Posterior vena cava (tissue), 2 donors: ENCODE measurements at places on chromosomes 4 and X. TPM values are rescaled to one million over a fixed set of nuclear protein-coding genes. Genes with fewer than 3 reads are reported as not detected.
A peak's percentile ranks its signal among the peaks of the same experiment; 100 is the strongest.

CTAG2 gene
- total RNA-seq, result 1.2 TPM

RS1 gene
- not detected for total RNA-seq

BEND4 gene
- total RNA-seq, result 0.05 TPM

PNMA5 gene
- not detected for total RNA-seq

IQCM gene
- total RNA-seq, result not detected

ZNF185 gene
- total RNA-seq, result 7.9 TPM

SLC26A1 gene
- not detected for total RNA-seq

FIP1L1 gene
- 38.9 TPM for total RNA-seq

PNMA6E gene
- total RNA-seq, result not detected

FUNDC1 gene
- 7.4 TPM for total RNA-seq

GRCh38 chr4:97643179-97643578 lies 500.1 kb downstream of the STPG2 start:
- no peak for DNase-seq

DNA sequence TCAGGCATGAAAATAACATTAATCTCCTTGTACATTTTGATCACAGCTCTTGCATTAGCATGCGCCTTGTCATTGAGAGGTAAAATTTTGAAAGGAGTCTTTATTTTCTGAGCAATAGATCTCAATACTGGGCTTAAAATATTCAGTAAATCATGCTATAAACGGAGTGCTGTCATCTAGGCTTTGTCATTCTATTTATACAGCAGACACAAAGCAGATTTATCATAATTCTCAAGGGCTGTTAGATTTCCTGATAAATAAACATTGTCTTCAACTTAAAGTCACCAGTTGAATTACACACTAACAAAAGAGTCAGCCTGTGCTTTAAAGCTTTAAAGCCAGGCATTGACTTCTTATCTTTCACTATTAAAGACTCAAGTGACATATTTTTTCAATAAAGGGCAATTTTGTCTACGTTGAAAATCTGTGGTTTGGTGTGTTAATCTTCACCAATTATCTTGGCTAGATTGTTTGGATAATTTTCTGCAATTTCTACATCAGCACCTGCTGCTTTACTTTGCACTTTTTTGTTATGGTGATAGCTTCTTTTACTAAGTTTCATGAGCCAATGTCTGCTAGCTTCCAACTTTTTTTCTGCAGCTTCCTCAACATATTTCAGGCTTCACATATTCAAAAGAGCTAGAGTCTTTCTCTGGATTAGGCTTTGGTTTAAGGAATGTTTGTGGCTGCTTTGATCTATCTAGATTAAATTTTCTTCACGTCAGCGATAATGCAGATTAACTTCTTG lies 27.9 kb upstream of the UGT2B4 start:
- DNase-seq, result no peak

DNA sequence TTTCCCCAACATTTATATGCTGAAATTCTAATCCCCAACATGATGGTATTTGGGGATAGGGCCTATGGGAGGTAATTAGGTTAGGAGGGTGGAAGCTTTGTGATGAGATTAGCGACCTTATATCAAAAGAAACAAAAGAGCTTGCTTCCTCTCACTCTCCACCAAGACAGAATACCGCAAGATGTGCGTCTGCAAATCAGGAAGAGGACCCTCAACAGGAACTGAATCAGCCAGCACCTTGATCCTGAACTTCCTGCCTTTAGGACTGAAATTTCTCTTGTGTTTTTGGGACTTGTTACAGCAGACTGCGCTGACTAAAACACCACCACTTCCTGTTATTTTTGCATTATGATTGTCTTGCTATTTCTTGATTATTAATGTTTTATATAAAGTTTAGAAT lies 1889.4 kb downstream of the C4orf33 start:
- DNase-seq, result no peak

DNA sequence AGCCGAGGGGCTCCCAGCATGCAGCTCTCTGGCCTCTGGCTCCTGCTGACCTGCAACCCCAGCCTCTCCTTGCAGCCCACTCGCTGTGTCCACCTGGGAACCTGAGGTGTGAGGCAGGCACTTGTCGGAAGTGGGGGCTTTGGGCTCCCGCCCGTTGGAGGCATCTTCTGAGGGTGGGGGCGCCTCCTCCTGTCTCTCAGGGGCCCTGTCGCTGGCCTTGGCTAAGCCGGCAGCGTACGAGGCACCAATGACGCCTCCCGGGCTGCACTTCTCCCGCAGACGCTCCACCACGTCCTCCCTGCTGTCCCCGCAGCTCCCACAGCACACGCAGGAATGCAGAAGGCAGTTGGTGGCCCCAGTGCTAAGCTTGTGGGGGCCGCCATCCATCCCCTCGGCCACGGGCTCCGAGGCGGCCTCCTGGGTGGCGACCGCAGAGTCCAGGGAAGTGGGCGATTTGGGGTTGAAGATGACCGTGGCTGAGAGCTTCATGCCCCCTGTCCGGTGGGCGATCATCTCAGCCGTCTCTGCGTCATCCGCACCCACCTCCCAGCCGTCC lies 42.5 kb upstream of the MXD4 start:
- DNase-seq, result no peak

DNA sequence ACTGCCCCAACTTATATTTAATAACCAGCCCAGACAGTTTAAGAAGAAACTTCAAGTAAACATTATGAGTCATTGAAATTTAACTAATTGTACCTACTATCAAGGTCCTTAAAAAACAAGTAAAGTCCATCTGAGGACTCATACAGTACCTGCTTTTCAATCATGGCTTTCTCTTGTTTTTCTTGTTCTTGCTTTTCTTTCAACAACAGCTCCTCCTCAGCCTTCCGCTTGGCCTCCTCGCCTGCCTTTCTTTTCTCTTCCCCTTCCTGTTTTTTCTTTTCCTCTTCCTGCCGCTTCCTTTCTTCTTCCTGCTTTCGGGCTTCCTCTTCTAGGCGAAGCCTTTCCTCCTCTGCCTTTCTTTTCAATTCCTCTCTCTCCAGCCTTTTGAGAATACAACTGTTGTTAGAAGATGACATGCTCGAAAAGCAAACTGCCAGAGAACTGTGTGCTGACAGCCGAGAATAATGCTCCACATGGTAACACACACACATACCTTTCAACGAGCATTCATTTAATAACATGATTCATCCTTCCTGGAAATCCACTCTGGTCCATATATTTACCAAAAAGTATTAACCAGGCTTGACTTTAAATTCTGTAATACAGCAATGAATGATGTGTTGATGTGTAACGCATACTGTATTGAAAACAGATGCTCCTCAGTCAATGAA lies 25.2 kb upstream of the BCLAF3 start:
- DNase-seq, result no peak

- no peak for DNase-seq
Measured at GRCh38 chr4:100302061-100303026, 112.1 kb upstream of the DDIT4L start.

- no peak for DNase-seq
Measured at GRCh38 chrX:115912372-115912897, 258.1 kb upstream of the AGTR2 start.

- no peak for DNase-seq
Measured at GRCh38 chrX:20414762-20415445, 148.2 kb upstream of the RPS6KA3 start.

DNA sequence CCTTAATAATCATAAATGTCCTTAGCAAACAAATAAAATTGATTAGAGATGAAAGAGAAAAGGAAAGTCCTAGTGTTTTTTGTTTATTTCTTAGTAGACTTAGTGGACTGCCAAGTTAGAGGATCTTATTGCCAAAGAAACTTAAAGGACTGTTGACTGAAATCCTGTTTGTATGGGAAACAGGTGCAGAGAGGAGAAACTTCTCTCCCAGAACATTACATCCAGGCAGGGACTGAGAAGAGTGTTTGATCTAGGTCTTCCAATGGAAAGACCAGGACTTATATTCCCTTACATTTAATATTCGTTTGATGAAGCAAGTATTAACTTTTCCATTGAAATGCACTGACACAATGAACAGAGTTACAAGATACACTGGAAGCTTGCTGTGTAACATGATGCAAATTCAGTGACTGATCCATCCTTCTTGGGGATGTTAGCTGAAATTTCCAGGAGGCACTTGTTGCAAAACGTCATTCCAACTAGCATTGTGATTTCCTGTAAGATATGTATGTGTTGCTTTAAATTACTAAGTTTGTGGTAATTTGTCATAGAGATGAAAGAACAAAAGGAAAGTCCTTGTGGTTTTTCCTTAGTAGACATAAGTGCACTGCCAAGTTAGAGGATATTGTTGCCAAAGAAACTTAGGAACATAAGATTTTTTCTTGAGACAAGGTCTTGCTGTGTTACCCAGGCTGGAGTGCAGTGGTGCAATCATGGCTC lies 505.6 kb downstream of the STIM2 start:
- DNase-seq, result no peak

GRCh38 chr4:113760094-113760794 lies 1.3 kb downstream of the CAMK2D start:
- peak; percentile 80 for DNase-seq

GRCh38 chr4:42843694-42844093 lies 48.8 kb upstream of the GRXCR1 start:
- DNase-seq, result no peak

GRCh38 chr4:81722290-81722851 lies 250.7 kb upstream of the RASGEF1B start:
- no peak for DNase-seq

DNA sequence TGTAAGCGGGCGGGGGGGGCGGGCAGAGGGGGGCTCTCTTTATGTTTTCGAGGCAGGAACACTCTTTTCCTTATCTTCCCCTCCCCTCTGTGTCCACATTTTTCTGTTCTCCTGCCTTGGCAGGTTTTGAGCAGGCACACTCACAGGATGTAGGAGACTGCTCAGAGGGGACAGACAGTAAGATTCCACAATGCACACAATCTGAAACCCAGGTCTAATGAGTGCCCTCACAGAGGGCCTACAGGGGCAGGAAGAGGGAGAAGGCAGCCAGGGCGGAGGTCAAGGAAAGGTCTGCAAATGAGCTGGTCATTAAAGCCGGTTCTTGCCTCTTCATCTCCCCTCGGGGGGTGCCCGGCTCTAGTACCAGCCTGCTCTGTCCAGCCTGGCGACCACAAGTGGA lies 106.1 kb upstream of the ATP6AP2 start:
- DNase-seq, result no peak

GRCh38 chr4:123930996-123931395 lies 534.4 kb downstream of the SPRY1 start:
- DNase-seq, result no peak

DNA sequence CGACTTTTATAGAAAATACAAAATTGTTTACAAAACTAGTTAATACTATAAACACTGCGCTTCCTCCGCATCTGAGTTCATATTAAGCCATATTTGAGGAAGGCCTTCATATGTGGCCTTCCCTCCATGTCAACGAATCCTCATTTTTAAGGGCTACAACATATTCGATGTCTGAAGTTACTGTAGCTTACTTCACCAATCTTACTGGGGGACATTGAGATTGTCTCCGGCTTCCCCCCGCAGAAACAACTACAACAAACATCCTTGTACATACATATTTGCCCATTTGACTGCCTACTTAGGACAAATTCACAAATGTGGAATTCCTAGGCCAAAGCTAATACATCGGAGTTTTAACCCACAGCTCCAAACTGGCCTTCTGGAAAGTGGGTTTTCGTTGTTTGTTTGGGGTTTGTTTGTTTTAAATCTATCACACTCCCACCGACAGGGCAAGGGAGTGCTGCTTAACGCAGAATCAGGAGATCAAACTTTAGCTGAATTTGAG lies 581 bp upstream of the FAM114A1 start:
- DNase-seq, result no peak

- DNase-seq, result no peak
Measured at GRCh38 chr4:74263551-74263950, 44.7 kb upstream of the EPGN start.

GRCh38 chr4:75545526-75545925 lies 10.3 kb upstream of the ODAPH start:
- no peak for DNase-seq

DNA sequence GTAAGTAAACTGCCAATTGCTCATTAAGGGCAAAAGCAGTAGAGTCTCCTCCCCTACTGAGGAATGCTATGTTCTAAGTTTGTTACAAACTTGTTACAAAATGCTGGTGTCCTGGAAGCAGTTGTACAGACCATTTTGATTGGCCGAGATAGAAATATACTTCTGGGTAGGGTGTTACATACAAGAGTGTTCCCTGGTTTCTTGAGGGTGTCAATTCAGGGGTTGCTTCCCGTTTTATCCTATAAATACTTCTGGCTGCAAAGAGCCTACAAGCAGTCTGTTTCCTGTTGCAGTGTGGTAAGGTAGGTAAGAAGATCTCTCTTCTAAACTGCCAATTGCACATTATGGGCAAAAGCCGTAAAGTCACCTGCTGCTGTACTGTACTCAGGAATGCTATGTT lies 5.7 kb downstream of the TRPC5OS start:
- no peak for DNase-seq

GRCh38 chr4:23023666-23024065 lies 330.9 kb downstream of the GBA3 start:
- DNase-seq, result no peak

- no peak for DNase-seq
Measured at GRCh38 chr4:120218981-120219380, 152.3 kb upstream of the MAD2L1 start.

DNA sequence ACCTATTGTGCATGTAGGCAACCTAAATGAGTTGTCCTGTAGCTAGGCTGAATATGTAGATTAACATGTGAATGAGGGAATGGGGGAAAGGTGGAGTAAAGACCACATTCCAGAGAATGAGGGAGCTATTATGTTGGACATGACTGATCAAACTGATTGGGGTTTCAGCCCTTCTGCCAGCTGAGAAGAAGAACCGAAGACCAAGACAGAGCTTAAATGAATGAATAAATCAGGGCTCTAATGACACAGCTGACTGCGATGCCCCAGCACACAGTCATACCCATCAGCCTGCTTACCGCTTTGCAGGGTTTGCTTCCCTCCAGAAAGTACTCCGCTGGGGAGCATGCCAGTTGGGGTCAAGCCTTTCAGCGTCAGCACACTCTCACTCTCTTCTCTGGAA lies 315.4 kb downstream of the PPP3CA start:
- no peak for DNase-seq

- no peak for DNase-seq
Measured at GRCh38 chr4:123501733-123502132, 105.1 kb downstream of the SPRY1 start.

GRCh38 chrX:104008831-104009230 lies 4.7 kb downstream of the H2BW1 start:
- no peak for DNase-seq

DNA sequence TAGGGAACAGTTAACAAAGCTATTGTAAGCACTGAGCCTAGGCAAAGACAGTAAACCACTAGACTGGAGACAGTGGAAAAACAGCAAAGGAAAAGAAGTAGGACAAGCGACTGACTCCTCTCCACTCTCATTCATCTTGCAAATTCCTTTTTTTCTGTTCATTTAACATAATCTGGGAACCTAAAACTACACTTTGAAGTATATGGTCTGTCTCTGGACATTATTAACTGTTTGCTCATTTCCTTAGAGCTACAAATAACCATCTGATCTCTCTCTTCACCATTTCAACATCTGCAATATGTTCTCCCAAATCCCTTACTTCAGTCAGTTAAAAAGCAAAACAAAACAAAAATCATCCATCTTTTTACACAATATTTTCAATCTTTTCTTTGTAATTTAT lies 642 bp downstream of the HMGN5 start:
- DNase-seq, result no peak

DNA sequence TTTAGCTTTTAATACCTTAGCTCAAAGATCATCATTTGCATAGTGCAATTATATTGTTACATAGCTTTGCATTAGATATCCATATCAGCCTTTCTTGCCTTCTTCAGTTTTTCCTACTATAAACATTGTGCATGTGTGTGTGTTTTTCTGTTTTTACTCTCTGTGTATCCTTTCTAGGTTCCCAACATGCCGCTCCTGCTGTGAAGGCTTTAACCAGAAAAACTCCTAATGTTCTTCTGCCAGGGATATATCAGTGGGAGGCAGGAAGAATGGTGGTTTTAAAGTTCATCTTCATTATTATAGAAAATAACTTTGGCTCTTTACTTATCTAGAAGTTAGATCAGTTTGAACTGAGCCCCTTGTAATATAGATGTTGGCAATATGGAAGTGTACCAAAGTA lies 61.2 kb downstream of the CPE start:
- DNase-seq, result no peak
